ENCODE measurements at places on chromosomes 11 and 22.

DNA sequence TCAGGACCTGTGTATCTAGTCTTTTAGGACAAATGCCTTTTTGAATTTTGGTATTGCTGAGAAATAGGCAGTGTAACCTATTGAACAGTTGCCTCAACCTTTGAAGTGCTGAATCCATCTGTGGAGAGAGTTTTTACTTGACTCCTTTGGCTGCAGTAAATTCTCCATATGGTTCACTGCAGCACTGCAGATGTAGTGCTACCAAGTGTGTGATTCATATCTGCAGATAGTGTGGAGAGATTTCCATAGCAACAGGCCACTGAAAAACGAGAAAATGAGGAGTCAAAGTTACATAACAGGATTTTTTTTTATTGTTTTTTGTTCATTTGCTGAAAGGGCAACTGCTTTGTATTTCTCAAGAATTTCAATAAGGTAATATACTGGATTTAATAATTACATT, 356.1 kb downstream of the RAB38 start:
- no peak for DNase-seq

DNA sequence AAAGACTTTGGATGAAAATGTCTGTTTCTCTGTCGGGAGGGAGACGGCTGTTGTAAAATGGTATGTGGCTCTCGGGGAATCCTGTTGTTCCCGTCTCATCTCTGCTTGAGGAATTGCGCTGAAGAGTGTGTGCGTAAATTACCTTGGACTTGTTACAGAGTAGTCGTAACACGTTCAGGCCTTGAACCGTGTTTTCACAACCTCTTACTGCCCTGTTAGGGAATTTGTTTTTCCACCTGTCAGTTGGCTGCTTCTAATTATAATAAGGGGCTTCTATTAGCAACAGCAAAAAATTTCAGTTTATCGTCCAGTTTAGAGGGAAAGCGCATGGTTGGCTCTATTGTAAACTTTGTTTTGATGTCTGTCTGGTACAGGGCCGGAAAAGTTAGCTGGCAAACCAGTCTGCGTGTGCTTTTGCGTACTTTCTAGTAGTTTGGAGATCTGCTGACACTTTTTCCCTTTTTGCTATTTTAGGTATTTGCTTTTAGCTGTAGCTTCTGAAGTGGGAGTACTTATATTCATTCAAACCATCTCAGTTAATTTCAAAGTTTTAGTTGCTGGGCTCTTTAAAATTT, 1.5 kb downstream of the HIPK3 start:
- DNase-seq, result no peak

DNA sequence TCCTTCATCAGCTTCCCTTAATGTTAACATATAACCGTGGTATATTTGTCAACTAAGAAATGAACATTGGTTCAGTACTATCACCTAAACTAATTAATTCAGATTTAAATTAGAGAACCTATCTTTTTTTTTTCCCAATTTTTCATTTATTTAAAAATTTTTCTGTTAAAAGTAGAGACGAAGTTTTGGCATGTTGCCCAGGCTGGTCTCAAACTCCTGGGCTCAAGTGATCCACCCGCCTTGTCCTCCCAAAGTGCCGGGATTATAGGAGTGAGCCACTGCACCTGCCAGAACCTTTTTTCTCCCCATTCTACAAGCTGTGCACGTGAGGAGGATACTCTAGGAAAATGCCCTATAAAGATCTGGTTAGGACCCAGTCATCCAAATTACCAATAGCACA, 3.6 kb downstream of the EI24 start:
- DNase-seq, result no peak

DNA sequence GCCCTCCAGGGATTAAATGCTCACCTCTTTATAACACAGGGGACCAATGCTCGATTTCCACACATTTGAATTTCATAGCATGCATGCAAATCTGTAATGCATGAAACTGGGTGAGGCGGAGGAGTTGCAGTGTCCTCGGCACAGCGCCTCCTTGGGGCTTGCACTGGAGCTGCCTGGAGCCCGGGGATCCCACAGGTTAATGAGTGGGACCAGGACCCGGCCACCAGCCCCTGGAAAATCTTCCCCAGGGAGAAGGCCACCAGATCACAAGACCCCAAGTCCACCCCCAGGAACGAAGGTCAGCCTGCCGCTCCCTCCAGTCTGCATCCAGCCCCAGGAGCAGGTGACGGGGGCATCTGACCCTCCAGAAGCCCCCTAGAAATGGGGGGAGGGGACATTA, 119.1 kb downstream of the MN1 start:
- no peak for DNase-seq

DNA sequence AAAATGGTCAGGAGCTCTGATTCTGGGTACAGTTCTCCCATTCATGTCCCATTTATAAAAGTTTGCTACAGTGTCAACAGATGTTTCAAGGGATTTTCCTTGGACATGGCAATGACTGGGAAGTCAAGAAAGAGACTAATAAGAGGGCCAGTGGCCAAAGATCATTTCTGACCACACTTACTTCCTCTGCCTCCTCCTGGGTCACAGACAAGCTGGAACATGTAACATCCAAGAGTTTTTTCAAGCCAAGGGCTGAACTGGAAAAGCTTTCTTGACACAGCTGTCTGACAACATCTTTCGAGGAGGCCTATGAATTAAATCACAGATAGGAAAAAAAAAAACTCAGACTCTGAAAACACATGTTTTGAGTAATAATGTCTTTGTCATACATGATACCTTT, 8.7 kb downstream of the COMMD9 start:
- no peak for DNase-seq

DNA sequence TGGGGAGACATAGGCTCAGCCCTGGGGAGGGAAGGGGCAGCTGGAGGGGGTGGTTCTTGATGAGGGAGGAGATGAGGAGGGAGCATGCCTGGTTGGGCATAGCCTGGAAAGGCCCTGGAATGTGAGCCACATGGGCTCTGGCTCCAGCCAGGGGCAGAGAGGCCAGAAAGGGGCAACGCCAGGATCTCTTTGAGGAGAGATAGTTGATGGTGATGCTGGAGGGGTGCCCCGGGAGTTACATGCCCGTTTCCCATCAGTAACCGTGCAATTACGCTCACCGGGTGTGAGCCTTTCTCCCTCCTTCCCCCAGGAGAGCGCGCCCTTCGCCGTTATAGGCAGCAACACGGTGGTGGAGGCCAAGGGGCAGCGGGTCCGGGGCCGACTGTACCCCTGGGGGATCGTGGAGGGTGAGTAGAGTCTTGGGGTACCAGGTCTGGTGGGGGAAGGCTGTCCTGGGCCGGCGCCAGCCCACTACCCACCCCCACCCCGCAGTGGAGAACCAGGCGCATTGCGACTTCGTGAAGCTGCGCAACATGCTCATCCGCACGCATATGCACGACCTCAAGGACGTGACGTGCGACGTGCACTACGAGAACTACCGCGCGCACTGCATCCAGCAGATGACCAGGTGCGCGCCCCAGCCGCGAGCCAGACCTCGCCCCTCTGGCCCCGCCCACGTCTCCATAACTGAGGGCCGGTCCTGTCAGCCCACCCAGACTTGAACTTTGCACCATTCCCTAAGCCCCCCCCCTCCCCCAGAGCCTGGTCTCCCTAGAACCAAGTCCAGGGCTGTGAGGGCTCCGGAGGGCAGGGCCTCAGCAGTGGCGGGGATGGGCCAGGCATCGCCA, 1.8 kb upstream of the GP1BB start:
- no peak for DNase-seq

DNA sequence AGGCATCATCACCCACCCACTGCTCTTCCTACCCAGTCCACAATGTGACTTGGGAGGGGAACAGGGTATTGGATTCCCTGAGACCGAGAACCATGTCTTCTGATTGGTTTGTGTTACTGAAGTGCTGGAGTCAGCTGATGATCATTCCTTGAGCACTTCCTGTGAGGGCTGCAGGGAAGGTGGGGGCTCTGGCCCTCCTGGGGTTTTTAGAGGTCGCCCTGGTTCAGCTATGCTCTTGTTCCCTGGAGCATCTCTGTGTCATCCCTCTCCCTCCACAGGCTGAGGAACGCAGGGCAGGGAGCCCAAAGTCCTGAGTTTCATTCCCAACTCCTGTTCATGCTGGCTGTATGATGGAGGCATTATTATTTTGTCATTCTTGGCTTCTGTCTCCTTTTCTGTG, 6.7 kb downstream of the ZC3H7B start:
- no peak for DNase-seq

GRCh38 chr11:103709371-103709770, 327.1 kb upstream of the DDI1 start:
- DNase-seq, result no peak

DNA sequence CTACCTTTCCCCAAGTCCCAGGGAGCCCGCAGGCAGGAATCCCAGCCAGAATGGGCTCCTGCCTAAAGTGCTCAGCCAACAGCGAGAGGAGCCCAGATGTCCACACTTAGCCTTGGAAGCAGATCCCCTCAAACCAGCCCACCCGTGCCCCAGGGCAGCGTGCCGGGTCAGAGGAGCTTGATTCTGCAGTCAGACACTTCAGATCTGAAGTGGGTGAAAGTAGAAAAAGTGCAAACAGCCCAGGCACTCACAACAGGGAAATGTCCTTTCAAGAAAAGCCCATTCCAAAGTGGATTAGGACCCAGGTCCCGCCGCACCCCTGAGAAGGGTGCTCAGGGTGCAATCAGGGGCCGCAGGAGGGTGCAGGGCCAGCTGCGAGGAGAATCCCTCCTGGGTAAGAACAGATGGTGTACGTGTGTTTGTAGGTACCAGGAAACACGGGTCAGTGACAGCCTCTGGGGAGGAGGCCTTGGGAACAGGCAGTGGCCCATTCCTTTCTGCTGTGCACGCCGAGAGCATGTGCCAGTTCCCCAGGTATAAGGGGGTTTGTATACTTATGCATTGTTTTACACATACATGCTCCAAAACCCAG, 17.7 kb downstream of the ELFN2 start:
- no peak for DNase-seq

DNA sequence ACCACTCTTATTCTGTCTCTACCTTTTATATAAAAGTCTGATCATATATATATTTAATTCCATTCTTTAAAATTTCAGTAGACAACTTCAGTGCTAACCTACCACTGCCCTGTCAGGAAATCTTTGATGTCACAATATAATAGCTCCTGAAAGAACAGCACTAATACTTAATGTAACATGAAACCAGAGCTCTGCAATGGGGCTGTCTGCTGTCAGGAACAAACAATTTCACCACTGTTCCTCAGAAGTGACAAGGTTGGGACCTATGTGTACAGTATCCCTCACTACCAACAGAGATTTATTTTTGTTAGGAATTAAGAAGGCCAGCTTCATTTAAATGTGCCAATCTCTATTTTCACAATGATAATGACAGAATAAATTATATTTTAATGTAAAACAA, 165.5 kb upstream of the C11orf58 start:
- DNase-seq, result no peak

DNA sequence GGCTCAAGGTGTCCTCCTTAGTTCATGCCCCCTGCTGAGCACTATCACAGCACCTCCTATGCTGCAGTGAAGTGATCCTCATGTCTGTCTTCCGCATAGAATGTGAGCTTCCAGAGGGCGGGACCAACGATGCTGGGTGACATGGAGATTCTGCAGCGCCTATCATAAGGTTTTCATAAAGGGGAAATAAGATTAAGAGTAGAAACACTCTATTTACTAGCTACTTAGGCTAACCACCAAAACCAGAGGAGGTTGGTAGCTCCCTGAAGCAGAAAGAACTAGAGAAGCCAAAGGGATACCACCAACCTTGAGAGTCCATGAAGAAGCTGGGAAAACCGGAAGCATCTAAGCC, 39.3 kb upstream of the POU2AF1 start:
- no peak for DNase-seq

DNA sequence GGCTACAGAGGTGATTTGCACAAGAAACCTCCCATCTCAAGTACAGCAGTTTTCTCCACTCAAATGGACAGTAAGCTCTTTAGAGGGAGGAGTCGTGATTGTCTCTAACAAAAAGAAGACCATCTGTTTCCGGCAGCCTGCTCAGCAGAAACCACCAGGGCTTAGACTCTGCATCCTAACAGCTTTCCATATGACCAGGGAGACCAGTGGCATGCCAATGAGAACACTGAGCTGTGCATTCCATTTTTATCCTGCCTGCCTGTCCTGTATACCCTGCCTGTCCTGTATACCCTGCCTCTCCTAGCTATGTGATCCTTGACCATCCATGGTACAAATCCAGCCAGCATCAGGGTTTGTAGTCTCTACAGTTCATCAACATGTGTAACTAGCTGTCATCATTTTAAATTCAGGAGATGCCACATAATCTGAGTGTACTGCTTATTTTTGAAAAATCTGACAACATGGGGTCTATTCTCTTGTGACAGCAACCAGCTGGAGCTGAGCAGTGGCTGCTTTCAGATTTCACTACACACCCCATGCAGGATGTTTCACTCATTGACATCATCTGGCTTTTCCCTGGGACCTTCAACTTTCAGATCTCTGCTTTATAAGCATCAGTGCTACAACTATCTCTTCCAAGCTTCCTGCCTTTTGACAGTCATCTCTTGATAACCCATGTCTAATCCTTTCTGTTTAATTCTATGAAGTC, 50.5 kb upstream of the POU2AF2 start:
- no peak for DNase-seq

All from stimulated activated CD4-positive, alpha-beta T cell treated with anti-CD3 and anti-CD28 coated beads, Interleukin-1b, Interleukin-23, amount 100 ng/mL, for 4 hours (primary cell).